ENCODE measurements at places on chromosomes 2 and 18.

DNA sequence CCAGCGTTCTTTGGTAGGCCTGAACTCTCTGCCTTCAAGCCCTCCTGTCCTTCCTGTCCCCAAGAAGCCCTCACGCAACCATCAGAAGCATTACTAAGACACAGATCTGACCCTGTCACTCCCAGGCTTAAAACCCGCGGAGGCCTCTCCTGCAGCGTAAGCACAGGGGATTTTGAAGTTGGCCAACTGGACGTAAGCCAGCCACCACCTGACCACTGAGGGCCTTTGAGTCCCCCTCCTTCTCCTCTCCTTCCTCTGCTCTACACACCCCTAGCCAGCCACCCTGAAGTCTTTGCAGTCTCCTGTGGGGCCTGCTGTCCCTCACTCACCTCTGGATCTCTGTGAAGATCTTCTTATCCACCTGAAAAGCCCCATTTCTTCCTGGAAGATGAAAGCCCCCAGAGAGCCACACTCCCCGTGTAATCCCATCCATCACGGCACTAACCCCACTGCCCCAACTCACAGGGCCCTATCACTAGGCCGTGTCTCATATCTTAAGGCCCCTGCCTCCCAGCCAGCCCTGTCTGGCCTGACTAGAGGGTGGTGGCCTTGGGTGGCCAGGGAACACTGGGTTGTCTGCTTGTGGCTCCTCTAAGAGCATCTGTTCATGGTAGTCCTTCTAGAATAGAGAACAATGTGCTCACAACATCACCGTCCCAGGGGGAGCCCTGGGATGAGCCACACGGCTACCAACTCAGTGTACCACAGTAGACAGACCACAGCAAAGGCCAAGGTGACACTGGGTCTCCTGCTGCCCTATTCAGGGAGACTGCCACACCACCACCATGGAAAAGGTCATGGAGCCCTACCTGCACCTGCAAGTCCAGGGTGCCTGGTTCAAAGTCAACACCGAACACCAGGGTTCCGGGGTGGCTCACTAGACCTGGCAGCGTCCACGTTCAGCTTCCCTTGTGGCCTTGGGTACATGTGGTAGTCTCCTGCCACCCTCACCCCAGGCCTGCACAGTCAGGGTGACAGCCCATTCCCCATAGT is 191.6 kb downstream of the ZBTB7C start:
- DNase-seq, result no peak

DNA sequence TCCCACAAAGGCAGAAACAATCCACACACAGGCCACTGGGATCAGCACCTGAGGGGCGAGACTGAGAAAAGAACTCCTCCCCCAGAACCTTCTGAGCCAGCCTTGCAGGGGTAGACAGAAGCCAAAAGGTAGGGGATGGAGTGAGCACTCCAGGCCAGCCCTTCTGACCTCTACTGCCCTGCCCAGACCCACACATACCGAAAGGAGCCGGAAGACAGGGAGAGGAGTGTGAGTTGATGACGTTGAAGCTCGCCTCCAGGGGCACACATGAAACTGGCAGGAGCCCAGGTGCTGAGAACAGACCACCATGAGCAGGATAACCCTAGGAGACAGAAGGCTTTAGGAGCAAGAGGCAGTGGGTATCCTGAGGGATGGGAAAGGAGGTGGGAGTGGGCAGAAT is 1.8 kb downstream of the SLC23A3 start:
- DNase-seq, result no peak

GRCh38 chr2:7752291-7752690 is 835.1 kb downstream of the RNF144A start:
- no peak for DNase-seq

DNA sequence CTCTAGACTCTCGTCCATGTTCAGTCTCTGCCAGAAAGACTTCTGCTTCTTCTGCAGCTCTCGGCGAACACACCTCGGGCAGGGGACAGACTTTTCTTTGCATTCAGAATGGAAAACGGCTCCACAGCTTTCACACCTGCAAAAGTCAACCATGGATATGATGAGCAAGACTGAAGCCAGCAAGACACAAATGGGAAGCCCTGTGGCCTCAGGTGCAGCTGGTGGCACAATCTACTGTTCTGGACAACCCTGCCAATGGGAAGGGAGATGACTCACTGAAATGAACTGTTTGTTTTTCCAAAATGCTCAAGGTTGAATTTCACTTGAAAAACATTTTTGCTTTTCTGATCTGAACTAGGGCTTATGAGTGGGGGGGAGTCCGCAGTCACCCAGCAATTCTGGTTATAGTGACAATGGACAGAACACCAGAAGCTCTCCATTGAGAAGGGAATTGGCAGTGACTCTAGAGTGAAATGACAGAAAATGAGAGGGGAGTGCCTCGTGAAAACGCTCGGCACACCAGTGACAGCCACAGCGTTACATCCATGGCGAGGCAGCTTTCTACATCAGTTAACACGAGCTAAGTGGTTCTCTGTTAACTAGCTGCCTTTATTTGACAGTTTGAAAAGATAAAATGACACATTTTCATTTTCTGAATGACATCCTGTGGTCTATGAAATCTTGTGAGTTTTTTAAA is 58.8 kb upstream of the FZD5 start:
- DNase-seq, result no peak

DNA sequence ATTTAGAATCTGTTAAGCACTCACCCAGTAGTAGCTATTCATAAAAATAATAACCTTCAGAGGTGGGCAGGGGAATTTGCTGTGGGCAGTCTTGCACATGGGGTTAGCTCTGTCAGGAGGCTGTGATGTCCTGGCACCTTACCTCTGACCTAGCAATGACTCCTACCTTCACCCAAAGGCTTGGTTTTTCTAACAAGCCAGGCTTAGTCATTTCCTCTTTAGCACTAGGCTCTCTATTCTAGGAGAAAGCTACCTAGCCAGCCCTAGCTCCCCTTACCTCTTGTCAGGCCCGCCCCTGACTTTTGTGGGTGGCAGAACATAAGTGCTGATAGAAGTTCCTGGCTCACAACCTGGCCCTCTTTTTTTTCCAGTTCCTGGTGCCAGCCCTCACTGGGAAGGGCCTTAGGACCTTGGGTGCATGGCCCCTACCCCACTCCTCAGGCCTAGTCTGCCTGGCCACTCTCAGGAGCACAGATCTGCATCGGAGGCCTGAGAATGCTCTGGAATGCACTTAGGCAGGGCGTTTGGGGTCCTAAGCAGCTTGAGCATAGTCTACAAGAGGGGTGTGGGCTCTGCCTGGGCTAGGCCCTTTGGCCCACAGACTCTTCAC is 17.7 kb downstream of the CPLX4 start:
- DNase-seq, result no peak

- no peak for DNase-seq
Measured at GRCh38 chr2:85397925-85398331, 12.2 kb downstream of the CAPG start.

GRCh38 chr18:52615943-52616342 is 275.9 kb downstream of the DCC start:
- DNase-seq, result no peak

DNA sequence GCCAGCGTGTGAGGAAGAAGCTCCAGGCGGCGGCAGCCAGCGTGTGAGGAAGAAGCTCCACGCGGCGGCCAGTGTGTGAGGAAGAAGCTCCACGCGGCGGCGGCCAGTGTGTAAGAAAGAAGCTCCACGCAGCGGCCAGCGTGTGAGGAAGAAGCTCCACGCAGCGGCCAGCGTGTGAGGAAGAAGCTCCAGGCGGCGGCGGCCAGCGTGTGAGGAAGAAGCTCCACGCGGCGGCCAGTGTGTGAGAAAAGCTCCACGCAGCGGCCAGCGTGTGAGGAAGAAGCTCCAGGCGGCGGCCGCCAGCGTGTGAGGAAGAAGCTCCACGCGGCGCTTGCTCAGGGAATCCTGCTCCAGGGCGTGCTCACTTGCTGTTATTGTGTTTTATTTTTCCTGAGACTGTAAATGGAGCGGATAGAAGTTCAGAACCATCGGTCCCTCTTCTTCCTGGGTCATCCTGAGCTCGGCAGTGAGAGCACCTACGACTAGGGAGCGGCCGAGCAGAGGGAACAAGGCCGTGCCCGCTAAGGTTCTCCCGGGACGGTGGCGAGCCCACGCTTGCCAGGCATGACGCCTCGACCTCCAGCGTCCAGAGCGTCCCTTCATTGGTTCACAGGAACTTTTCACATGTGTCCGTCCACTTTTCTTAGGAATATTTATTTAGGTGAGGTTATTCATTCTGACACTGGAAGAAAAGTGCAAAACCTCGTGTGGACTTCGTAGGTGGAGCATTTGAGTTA is 94.2 kb downstream of the TMEM18 start:
- no peak for DNase-seq

- peak; percentile 93 for DNase-seq
Measured at GRCh38 chr2:111121828-111122630, 1.3 kb downstream of the BCL2L11 start.

DNA sequence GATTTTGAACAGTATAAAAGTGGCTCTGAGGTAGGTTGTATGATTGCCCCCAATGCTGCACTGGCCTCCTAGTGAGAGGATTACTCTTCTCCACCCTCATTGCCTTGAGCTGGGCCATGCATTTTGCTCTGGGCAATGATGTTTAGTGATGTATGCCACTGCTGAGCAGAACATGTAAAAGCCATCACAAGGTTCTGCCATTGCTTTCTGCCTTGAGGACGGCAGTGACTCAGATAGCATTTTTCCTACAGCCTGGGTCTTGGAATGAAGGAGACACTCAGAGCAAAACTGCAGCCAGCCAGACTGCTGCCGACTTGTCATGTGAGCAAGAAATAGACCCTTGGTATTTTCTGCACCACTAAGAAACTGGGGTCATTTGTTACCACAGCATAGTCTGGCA is 27.6 kb downstream of the GPATCH11 start:
- DNase-seq, result no peak

- no peak for DNase-seq
Measured at GRCh38 chr2:235553291-235553690, 59.4 kb downstream of the AGAP1 start.

DNA sequence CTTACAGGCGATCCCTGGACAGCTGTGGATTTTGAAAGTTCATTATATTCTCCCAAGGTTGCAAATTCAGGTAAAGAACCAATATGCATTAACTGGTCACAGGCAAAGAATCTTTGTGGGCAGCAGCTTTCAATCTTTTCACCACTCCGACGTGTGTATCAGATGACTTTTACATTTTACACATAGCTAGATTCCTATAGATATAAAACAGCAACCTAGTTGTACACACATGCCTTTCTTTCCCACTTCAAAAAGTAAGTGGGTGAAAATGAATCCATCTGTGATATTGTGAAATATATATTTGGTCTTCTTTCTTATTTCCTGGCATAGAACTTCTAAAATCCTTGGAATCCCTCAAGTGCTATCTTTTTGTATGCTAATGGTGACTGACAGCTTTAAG is 72.5 kb downstream of the SCG2 start:
- no peak for DNase-seq

GRCh38 chr18:21831413-21831831 is 90.8 kb downstream of the MIB1 start:
- DNase-seq, result no peak
